ENCODE measurements at places on chromosomes 4 and X.

- no peak for DNase-seq
Measured at GRCh38 chr4:163194593-163194992, 27.9 kb upstream of the NAF1 start.

- DNase-seq: no peak
Measured at GRCh38 chr4:17717301-17717700, 64.1 kb downstream of the FAM184B start.

DNA sequence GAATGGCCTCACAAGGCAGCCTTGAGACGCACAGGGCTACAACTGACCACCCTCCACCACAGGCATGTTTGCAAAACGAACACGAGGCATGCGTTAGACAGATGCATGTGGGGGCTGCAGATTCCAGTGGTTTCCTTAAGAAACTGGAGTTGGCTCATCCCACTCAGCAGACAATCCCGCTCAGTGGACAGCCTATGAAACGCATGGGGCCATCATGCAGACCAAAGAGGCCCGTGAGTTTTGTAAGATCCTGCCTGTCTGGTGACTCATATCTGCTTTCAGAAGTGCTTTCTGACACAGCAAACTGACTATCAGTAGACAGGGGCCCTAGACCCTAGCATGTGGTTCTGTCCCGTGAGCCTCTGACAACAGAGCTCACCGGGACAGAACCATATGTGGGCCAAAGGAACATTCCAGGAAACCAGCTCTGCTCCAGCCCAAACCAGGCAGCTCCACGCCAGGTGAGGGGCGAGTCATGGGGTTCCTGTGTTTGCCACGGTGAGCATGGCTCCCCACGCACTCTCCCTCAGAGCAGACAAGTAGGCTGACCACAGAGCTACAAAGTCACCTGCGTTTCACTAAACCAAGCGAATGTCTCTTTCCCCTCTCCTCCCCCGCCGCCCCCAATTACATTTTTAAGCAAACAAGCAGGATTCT lies 74.4 kb downstream of the MTMR1 start:
- DNase-seq: no peak

DNA sequence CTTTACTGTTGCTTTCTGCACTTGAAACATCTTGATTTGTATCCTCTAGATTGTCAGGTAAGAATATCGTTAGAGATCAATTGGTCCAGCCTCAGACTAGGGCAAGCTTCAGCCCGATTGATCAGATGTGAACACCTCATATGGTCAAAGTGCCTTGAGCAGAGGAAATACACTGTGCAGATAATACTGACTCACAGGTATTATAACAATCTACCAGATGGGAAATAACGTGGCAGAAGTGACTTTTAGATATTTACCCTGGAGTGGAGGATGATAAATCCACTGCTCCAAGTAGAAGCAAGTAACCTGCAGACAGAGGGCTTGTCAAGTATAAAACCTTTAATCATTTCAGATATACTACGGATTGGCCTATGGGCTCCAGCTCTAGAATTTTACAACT lies 17.9 kb downstream of the VEGFC start:
- no peak for DNase-seq

DNA sequence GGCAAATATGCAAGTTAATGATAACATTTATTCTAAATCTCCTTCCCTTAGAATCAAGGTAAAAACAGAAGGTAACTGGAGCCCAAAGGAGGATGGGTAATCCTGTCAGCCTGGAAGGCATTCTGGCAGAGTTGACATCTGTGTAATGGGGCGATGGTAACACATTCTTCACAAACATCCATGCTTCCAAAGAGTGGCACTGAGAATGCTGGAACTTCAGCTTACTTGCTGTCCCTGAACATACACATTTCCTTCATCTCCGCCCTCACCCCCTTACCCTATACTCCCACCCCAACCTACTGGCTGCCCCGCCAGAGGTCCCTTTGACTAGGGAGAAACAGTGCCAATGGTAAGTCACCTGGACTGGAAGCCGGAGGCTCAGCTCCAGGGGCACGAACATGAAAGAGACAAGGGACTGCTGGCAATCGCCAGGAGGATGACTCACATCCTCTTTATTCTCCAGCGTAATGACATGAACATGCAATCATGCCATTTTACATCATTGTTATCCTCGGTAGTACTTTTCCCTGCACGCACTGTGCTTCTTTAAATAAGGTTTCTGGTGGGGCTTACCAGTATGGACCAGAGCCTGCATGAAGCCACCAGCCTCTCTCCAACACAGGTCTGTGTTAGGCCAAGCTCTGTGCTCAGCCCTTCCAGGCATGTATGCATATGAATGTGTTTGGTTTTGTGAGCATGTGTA lies 694.2 kb upstream of the TENM3 start:
- no peak for DNase-seq

- DNase-seq: no peak
Measured at GRCh38 chr4:113462286-113462685, 299.3 kb downstream of the CAMK2D start.

DNA sequence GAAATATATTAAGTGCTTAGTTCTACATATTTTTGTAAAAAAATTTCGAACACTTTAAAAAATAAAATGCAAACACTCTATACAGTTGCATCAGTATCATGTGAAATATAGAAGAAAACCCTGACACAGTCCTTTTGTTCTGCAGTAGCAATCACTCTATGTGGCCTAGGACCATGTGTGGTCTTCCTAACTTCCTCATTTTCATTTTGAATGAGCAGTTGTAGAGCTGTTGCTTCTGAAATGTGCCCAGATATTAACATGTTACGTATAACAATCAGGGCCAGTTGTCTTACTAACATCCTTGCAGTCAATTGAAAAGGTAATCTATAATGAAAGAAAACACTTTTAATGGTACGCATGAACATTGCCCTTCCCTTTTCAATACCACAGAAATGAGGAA lies 107.9 kb downstream of the ZNF827 start:
- DNase-seq: no peak

DNA sequence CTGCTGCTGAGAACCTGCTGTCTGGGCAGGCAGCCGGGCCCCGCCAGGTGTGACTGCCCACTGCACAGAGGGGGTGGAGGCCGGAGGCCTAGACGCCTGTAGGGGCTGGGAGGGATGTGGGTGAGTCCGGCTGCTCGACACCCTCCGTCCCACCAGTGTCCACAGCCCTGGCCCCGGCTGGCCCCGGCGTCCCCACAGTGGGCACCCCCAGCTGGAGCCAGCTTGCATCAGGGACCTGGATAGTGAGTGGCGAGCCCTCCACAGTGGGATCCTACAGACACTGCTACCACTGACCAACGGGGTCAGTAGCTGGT lies 34.7 kb upstream of the SPON2 start:
- peak; percentile 28 for DNase-seq

DNA sequence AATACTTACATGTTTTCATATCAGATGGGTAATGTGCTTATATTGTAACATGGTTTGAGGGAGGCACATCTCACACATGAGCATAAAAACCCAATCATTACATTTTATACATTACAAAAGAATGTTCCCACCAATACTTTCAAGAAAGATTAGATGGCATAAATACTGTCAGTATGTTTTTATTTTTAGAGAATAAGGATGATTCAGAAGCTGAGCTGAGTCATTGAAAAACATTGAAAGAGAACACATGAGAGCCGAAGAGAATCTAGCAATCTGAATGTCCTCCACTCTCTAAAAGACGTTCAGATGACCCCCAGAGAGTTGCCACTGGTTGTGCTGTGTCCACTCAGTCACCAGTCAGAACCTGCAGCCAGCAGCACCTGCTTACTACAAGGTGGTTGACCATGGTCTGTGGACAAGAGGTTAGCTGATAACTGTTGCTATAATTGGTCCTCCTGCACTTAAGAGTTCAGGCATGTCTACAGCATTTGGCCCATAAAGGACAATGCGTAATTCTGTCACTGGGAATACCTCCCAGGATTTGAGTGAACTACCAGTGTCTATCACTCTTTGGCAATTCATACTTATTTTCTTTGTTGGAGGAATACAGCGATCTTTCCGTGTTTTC lies 382.2 kb upstream of the IGFBP7 start:
- no peak for DNase-seq

DNA sequence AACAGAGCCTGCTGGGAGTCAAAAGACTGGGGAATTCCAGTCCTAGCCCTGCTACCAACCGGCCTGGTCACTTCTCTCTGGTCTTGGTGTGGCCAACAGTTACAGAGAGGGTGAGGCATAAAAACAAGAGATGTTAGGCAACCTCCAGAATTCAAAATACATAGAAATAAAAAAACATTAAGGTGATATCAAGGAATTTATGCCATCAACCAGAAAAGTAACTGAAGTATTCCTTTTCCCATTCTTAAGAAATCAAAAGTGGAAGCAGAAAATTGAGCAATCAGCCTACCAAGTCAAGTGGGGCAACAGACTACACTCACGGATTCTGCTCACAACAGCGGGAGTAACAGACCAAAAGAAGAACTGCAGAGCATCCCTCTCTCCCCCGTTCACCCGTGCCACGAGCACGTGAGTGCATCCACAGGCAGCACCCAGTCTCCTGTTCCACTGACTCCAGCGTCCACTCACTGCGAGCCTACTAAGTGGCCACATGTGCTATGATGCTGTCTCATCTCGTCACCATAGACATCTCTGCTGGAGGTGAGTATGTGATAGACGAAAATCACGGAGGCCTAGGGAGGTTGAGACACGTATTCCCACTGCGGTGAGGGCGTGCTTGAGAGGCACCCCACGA lies 29.3 kb downstream of the AFAP1 start:
- DNase-seq: no peak

DNA sequence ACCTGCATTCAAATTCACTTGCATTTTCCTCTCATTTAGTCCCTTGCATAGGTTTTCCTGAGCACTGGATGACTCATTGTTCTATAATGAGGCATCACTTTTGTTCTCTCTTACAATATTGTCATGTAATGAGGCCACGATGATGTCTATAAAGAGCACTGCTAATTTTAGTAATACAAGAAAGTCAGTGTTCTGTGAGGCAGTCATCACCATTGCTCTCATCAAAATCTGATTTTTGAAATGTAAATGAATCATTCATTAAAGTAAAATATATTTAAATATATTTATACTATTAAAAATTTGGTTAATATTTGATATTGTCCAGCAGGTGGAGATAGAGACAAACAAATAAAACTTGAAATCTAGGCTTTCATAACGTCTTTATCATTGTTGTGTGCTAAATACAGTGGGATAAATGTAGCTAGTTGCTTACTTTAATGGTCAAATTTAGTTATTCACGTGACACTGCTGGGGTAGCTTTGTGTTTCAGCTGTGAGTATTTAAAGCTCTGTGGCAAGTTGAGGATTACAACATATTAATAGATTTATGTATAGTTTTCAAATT lies 15.4 kb downstream of the HMGB2 start:
- no peak for DNase-seq

DNA sequence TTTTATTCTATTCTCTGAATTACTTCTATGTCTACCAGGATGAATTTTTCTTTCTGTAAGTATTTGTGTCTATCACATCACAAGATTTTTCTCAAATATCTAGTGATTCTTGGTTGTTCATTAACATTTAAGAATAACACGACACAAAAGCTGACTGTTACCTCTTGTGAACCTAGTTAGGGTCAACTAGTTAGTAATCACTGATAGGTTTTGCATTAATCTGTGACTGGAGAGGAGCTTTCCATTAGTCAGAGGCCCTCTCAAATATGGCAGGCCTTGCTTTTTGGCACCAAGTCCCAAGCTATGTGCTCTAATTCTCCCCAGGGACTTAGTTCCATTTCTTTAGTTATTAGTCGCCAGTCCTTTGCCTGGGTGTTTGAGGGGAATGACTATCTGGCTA lies 259.2 kb downstream of the CFAP299 start:
- no peak for DNase-seq

DNA sequence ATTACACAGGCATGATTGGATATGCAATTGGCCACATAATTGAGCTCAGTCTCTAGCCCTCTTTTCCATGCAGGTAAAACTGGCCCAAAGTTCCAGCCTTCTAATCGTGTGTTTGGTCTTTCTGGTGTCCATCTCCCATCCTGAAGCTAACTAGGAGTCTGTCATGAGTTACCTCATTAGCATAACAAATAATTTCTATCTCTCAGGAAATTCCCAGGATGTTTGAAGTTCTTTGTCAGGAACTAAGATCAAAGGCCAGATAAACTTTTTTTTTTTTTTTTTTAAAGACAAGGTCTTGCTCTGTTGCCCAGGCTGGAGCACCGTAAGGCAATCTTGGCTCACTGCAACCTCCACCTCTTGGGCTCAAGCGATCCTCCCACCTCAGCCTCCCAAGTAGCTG lies 15.8 kb downstream of the ATXN3L start:
- DNase-seq: no peak

DNA sequence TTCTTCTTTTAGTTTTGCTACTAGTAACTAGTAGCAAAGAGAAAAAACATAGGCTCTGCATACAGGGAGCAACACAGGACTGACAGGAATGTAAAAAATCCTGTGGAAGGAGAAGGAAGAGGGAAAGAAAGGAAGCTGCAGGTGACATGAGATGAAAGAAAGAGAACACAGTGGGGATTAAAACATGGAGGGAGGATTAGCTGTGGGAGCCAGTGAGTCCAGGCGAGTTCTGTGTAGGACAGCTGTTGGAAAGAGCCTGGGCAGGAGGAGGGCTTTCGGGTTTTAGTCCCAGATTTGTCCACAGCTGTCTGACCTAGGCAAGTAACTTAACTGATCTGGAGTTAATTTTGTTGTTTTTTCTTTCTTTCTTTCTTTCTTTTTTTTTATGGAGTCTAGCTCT lies 21.6 kb downstream of the CCNG2 start:
- no peak for DNase-seq

GRCh38 chr4:140372751-140373327 lies 607 bp upstream of the SCOC start:
- no peak for DNase-seq

GRCh38 chrX:39862963-39863362 lies 234.8 kb downstream of the BCOR start:
- no peak for DNase-seq

- no peak for DNase-seq
Measured at GRCh38 chrX:14529290-14529989, at the start of gene GLRA2. GLRA2 (plus strand) TSS chrX:14529536; CDS start chrX:14530058, 522 bp downstream.

GRCh38 chr4:148574911-148575310 lies 132.7 kb upstream of the NR3C2 start:
- no peak for DNase-seq

DNA sequence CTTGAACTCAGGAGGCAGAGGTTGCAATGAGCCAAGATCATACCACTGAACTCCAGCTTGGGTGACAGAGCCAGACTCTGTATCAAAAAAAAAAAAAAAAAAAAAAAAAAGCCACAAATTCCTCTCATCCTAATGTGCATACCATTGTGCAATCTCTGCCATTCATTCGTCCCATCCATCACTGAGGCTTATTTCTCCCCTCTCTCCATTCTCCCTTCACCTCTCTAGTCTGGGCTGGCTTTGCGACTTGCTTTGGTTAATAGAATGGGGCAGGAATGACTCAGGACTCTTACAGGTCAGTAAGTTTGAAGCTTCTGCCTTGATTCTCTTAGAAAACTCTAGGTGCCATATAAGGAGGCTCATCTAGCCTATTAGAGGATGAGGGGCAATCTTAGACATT lies 60.3 kb upstream of the DDX3X start:
- no peak for DNase-seq

GRCh38 chr4:8643986-8644385 lies 51.4 kb downstream of the CPZ start:
- no peak for DNase-seq

GRCh38 chr4:85806334-85806733 lies 331.4 kb downstream of the ARHGAP24 start:
- no peak for DNase-seq
